ENCODE measurements at places on chromosomes 2 and 18.

- DNase-seq = no peak
These were observed 184.8 kb upstream of the ZEB2 start for GRCh38 chr2:144704709-144705095.

- no peak for DNase-seq
These were observed 232.1 kb downstream of the LOXHD1 start for GRCh38 chr18:46424898-46425297.

DNA sequence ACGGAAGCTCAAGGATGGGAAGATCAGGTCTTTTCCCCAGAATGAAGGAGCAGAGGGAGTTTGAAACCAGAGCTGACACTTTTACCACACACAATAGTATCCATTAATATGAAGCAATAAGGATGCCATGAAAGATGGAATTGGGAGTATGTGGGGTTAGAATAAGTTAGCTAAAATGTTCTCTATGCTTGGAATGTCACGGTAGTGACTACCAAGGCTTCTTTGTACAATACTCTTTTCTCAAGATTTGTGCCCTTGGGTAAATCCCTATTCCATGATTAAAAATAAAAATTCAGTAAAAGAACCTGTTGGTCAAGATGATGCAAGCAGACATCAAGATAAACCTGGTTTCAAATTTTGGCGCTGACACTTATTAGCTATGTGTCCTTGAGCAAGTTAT lies 75.0 kb downstream of the NRXN1 start:
- no peak for DNase-seq

- DNase-seq = no peak
These were observed 234.9 kb downstream of the PHLPP1 start for GRCh38 chr18:62950246-62950645.
